ENCODE measurements at places on chromosomes 2 and 18.

DNA sequence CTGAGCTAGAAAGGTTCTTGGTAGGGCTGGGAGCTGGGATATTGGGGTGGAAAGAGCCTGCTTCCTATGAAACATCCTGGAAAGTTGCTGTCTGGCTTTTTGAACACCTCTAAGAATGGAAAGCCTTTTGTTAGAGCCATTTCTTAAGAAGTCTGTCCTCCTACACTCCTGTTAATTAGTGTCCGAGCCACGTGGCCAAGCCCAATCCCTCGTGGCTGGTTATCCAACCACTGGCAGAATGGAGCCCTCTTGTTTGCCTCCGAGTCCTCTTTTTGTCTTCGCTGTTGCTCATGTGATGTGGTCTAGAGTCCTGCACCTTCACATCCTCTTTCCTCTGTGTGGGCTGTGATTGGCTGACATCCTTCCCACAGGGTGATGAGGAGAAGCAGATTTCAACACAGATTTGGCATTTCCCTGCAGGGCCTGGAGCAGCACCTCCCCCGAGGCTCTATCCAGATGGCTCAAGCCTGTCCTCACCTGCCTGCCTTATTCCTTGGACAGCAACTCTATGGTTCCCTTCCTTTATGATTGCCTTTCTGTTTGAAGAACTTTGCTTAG lies 8.2 kb upstream of the TOGARAM2 start:
- no peak for DNase-seq

DNA sequence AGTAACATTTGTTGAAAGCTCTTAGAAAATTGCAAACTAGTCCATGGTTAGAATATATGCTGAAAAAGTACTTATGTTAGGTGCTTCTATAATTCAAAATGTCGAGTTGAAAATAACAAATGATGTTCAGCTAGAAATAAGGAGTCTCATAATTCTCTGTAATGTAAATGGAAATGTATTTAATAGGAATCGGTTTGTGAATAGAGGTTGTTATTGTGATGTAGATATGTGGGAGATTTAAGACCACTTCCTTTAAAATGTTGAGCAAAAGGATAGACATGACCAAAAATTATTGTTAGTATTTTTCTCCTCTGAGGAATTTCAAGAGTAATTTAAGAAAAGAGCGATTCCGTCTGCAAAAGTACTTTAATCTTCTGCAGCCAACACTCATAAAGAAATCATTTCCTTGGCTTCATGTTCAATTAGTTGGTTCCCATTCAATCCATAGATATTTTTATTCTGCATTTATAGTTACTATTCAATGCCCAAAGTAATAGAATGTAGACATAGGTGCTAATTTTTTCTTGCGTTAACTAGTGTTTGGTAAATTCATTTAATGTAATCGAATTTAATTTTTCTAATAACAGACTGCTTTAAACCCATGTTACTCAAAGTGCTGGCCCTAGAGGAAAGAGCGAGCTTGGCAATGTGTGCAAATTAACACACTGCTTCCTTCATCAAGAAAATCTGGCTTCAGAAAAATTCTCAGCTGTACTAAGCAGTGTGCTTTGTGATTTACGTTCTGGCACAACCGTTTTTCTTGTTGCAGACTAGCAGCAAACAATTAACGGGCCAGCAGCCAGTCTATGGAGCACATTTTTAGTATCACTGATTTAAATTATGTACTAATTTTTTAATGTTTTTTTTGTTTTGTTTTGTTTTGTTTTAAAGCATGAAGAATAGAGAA lies 32.2 kb downstream of the FN1 start:
- no peak for DNase-seq

DNA sequence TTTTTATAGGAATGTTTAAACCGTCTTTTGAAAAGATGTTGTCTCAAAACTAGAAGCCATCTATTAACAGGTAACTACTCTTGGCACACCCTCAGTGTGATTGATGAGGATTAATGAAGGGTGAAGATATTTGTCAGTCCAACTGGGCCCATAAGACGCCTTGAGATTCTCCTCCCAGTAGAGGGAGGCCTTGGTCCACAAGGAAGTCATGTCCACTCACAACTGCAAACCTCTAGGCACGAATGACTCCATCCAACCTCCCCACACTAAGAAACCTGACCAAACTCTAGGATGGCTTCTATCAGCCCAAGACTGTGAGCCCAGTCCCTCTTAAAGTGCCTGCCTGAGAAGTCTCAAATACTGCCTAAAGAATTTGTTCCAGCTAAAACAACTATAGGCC lies 19.2 kb upstream of the GRP start:
- peak; percentile 12 for DNase-seq

GRCh38 chr2:208415897-208416296 lies 9.3 kb downstream of the PTH2R start:
- DNase-seq: no peak

GRCh38 chr2:226440127-226440918 lies 359.3 kb downstream of the IRS1 start:
- peak; percentile 50 for DNase-seq

GRCh38 chr2:71101656-71102055 lies 28.4 kb downstream of the MCEE start:
- peak; percentile 61 for DNase-seq

- no peak for DNase-seq
These were observed 111.7 kb downstream of the PTPRM start for GRCh38 chr18:7678801-7679200.

- peak; percentile 68 for DNase-seq
These were observed 81.8 kb upstream of the TGIF1 start for GRCh38 chr18:3368193-3368592.

DNA sequence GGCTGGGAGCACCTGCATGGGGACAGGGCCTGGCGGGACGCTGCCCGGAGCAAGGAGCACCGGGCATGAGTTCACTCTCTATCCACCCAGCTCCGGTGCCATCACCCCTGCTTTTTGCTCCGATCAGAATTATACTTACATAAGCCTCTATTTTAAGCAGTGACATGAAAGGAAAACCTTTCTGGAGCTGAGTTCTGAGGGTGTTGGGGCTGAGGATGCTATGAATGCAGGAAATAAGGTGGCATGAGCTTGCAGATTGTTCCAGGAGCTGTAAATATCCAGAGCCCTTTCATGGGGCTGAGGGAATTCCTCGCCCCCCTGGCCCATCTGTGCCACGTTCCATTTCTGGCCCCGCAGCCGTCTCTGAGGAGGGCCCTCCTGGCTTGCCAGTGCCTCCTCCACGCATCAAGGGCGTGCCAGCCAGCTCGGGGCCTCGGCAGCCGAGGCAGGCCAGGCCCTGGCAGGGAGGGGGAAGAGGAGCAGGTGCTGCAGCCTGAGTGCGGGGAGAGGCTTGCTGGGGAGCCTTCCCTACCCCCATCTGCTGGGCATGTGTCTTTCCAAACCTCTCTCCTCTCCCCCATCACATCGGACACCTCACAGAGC lies 91.7 kb upstream of the MCFD2 start:
- DNase-seq: no peak

DNA sequence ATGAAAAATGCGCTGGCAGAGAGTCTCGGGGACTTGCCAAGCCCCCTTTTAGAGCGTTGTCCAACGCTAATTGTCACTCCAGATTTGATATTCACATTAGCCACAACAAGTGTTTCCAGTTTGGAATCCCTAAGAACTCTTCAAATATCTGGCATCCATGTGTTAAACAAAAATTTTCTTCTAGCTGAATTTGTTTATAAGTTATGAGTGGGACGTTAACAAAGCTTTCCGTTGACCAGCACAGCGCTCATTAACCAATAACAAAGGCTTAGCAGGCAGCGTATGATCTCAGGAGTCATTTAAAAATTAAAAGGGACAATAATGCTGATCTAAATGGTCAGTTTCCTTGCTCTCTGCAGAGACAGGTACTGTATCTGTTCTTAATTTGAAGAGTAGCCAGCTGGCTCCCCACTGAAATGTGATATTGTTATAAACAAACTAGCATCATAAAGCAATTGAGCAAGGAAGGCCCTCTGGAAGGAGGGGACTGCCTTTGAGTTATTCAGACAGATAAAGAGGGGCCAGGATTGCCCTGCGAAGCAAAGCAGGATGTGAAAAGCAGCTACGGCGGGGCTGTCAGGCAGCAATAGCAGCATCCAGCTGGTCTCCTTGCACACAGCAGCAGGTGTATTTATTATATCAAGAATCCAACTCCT lies 337.2 kb upstream of the SALL3 start:
- no peak for DNase-seq

DNA sequence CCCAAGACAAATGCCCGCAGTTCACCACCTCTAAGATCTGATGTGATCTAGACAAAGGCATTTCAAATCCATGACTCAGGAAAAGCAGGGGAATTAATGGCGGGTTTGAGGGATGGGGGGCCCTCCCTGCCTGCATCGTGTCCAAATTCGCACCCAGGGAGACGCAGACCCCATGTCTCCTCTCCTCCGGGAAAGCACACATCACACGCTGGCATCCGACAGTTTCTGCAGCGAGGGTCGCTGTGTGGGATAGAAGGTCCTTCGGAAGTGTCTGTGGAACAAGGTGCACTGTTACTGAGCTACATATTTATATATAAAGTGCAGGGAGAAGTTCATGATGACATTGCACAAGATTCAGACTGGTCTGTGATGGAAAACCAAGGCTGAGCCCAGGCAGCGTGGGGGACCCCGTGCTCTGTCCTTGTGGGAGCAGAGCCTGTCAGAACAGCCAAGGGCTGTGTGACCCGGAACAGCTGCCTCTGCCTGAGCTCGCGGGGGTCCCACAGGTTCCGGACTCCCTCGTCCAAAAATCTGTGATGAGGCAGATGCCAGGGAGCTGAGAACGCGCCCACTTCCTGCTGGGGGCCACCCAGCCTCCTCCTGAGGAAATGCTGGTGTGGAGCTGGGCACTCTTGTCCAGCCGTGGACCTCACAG lies 82.3 kb upstream of the CTDP1 start:
- DNase-seq: no peak

DNA sequence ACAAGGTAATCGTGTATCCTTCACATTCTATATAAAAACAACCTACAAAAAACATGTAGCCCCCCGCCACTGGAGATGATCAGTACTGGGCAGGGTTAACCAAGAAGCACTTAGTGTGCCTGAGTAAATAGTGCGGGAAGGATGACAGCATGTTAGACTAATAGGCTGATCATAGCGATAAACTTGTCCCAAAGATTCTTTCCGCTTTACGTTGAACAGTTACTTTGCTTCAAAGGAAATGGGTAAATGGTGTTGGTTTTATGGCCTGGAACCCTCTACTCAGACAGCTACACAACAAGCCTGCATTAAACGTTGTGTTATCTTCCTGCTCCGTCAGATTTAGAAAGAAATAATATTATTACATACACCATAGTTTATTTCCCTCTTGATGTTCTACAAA lies 67.7 kb downstream of the CTAGE1 start:
- no peak for DNase-seq

DNA sequence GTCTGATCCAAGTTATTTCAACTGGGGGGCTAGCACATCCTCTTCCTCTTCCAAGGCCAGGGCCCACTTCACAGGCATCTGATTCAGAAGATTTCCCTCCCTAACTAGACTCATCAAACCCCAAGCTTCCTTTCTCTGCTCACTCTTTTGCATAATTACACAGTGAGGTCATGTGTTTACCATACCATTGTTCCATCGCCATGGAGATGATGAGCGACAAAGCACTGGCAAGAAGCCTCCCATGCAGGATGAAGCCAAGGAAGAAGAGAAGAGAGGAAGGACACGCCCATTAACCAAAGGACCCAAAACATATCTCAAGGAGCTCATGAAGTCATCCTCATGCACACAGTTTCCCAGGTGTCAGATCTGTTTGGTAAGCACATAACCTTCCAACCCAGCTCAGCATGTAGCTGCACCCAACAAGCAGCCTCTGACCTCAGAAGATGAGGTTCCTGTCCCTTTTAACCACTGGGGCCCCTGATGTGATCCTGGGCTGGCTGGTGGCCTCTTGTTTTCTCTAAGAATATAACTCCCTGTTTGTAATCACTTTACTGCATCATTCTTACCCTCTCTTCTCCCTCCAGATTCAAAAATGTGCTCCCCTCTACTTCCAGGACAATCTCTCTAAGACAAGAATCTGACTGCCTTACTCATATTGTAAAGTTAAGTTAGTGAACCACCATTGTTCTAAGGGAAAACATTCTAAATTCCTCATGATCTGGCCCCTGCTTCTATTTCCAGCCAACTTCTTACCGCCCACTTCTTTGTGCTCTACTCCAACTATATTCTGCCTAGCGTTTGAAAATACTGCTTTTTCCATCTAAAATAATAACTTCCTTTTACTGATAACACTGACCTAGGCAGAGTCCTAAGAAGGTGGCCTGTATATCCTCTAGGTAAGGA lies 190.1 kb downstream of the TTC32 start:
- DNase-seq: peak; percentile 90

DNA sequence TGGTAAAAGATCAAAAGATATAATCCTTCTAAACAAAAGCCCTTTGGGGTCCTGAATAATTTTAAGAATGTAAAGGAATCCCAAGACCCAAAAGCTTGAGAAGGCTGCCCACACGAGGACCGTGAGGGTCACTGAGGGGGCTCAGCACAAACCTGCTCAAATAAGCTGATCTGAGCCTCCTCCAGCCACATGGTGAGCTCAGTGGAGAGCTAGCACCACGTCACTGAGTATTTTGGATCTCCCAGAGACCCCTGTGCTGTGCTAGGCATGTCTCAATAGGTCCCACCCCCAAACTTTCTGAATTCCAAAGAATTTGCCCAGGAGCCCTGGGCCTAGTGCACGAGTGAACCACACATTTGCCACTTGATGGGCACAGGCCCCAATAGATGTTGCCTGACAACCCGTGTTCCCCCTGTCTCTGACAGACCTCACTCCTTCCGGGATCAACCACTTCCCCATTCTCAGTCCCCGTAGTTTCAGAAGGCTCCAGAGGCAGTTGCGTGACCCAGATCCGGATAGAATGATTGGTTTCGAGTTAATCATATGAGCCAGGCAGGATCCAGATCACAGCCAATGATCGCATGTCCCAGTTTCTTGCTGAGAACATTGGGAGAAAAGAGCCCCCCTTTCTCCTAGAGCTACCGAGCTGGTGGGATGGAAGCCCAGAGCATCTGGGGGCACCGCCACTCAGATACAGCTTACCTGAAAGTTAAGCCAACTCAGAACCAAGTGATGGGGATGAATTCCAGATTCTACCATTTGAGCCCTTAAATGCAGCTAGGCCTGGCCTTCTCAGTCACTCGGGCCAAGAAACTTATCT lies 203.8 kb downstream of the TNS1 start:
- no peak for DNase-seq

DNA sequence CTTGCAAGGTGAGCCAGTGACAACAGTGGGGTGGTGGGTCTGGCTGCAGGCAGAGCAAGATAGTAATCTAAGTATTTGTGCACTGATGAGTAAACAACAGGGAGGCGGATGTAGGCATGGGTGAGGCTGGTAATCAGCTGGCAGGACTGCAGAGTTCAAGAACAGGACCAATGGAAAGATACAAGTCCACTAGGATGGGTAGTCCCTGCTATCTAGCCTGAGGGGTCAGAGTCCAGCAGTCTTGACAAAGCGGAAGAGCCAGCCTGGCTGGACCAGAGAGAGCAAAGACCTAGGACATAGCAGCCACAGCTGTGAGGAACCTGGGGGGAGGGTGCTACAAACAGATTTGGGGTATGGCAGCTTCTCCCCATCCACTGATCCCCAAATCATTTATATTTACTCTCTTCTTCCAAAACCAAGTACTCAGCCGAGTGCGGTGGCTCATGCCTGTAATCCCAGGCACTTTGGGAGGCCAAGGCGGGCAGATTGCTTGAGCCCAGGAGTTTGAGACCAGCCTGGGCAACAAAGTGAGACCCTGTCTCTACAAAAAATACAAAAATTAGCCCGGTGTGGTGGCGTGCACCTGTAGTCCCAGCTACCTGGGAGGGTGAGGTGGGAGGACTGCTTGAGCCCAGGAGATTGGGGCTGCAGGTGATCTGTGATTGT lies 25.9 kb downstream of the VIL1 start:
- DNase-seq: no peak

Data from GM03348 (cell line).